ENCODE measurements at places on chromosomes 1 and 21.

GRCh38 chr1:63322944-63323864 lies 837 bp downstream of the FOXD3 start:
- DNase-seq, result peak; percentile 69

DNA sequence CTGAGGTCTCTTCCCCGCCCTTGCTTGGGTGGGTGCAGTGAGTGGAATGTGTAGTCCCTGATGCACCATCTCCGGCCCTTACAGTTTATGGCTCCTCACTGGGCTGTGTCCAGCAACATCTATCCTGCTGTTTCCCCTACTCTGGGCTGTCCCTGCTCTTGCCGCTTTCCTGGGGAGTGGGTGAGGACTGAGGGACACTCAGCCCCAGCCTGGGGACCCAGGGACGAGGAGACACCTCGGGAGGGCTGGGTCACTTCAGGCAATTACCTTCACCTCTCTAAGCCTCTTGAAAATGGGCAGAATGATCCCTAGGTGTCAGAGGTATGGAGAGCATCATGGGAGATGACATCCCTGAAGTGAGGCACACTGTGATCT lies 13.6 kb upstream of the LRP8 start:
- no peak for DNase-seq

GRCh38 chr1:229309684-229310083 lies 33.2 kb downstream of the CCSAP start:
- no peak for DNase-seq

DNA sequence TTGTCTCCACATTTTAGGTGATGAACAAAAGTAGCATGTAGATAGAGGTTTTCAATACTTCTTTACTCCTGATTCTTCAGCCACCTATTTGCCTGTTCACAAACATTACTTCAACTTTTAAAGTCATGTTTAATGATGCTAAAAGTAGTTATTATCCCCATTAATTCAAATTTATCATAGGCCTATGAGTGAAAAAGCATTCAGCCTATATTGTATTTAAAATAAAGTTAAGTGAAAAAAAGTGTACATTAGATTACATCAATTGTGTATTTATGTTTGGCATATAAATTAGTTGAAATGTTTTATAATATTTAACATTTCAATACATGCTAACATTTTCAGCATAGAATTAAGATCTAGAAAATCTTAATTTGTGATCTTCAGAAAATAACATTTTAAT lies 10.5 kb downstream of the CDKN2C start:
- DNase-seq, result no peak

DNA sequence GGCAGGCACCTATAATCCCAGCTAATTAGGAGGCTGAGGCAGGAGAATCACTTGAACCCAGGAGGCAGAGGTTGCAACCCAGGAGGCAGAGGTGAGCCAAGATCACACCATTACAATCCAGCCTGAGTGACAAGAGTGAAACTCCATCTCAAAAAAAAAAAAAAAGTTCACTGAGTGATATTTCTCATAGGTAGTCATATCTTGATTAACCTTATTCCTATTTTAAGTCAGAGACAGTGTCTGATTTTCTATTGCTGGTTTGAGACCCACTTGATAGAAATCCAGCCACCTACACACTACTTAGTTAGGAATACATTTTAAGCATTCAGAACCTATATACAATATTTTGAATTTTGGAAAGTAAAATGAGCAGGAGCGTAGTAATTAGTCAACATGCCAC lies 357.4 kb upstream of the ADGRL2 start:
- DNase-seq, result no peak

DNA sequence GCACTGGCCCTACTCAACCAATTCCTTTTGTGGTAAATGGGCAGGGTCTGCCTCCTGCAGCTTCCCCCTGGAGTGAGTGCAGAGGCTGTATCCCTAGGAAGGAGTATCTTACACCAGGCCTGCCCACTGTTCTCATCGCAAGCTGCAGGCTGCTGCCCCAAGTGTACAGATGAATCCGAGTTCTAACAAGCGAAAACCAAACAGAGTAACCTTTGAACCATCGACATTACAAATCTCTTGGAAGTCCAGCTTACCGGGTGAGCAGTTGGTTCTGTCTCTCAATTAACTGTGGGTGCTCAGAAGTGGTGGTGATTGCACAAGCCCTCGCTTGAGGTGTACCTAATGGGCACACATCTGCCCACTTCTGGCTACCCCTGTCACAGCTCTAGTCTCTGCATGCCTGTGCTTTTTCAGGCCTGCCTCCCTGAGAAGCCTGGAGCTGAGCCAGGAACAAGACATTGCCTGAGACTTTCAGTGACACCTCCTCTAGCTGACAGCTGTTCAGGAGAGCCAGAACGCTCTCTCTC lies 22.7 kb downstream of the INAVA start:
- DNase-seq, result no peak
